ENCODE measurements at places on chromosomes 12 and 14.
A peak's percentile ranks its signal among the peaks of the same experiment; 100 is the strongest.

DNA sequence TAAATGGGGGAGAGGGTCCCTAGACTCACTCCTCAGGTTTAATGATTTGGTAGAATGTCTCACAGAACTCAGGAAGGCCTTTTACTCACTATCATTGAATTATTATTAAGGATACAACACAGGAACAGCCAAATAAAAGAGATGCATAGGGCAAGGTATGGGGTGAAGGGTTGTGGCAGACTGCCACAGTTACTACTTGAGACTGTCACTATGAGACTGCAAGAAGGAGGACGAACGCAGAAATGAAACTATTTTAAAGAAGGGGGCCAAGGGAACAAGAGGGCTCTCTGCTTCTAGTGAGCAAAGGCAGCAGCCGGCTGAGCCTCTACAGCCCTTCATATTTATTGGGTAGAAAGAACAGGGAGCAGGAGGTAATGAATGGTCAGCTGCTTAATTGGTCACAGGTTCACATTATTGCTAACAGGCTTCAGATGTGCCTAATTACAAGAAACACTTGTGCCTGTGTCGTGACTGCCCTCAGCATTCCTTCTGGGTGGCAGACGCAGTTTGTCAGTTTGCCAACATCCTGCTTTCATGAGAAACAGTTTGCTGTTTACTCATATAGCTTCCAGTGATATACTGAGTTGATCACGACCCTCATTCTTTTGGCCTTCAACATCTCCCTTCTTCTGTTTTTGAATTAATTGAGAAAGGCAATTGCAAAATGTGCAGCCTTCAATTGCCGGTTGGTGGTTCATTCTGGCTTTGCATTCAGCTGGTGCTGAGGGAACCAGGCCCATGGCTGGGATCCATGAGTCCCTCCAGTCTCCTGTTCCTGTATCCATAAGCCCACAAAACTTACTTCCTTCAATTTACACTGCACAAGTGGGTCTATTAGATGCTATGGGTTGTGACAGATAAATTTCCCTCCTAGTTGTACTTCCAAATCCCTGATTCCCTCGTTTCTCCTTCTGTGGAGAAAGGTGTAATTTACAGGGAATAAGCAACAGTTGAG lies 82.8 kb upstream of the PLEKHG7 start:
- no peak for DNase-seq

DNA sequence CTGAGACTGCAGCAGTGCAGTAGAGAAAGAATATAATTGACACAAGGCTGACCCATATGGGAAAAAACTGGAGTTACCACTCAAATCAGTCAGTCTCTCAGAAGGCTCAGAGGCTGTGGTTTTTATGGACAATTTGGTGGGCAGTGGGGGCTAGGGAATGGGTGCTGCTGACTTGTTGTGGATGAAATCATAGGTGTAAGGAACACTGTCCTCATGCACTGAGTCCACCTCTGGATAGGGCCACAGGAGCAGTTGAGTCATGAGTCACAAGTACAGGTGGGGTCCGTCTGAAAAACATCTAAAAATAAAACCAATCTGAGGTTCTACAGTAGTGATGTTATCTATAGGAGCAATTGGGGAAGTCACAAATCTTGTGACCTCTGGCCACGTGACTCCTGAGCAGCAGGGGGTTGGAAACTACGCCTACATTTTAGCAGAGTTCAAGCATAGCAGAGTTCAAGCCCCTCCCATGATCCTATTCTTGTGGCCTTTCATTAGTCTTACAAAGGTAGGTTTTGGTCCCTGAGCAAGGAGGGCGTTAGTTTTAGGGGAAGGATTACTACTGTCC lies 18.1 kb upstream of the SGPP1 start:
- DNase-seq: no peak

GRCh38 chr12:46383654-46384450 lies 11.3 kb upstream of the SLC38A2 start:
- peak; percentile 68 for DNase-seq

DNA sequence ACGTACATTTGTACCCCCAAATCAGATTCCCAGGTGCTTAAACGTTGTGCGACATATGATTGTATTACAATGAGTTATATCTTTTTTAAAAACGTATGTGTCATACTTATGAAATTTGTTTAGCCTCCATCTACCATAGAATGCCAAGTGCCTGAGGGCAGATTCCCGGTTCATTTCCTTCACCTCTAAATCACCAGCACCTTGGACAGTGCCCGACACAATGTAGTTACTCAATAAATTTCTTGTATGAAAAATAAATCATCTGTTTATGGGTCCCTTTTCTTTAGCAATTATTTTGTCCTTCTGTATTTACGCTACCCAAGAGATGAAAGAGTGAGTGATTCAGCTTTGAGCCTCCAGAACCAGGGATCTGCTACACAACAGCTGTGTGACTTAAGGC lies 157.4 kb downstream of the TBX5 start:
- no peak for DNase-seq

Data from effector CD4-positive, alpha-beta T cell (primary cell).